ENCODE measurements at places on chromosomes 16 and 17.

DNA sequence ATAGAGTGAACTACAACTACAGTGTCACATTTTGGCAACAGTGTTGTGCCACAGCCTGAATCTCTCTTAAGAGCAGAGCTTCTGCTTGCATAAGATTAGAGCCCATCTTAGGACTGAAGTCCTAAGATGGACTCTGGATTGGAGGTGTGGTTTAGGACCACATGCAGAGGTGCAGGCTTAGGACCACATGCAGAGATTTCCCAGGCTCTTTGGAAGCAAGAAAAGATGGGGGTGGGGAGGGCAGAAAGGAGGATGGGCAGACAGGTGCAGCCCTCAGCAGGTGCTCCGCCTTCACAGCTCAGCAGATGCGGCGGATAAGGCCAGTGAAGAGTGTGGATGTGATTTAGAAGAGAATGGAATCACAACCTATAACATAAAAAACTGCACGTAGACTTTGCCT lies 128.7 kb downstream of the TANGO6 start:
- no peak for DNase-seq

- no peak for DNase-seq
Observed at GRCh38 chr17:35791681-35792350, 3.6 kb downstream of the MMP28 start.

GRCh38 chr17:58387834-58388233 lies 29.5 kb downstream of the RNF43 start:
- DNase-seq = no peak

DNA sequence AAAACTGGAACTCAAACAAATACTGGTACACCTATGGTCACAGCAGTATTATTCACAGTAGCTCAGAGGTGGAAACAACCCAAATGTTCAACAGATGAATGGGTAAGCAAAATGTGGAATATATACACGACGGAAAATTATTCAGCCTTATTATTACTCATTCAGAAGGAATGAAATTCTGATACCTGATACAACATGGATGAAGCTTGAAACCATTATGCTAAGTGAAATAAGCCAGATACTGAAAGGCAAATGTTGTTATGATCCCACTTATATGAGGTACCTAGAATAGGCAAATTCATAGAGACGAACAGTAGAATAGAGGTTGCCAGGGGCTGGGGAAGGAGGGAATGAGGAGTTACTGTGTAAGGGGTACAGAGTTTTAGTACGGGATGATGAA lies 27.1 kb upstream of the MYLK3 start:
- DNase-seq = no peak

Measured in CD4-positive, alpha-beta T cell treated with Interleukin-6 at 100 ng/mL for 8 hours (primary cell).